ENCODE measurements at places on chromosomes 4 and X.

DNA sequence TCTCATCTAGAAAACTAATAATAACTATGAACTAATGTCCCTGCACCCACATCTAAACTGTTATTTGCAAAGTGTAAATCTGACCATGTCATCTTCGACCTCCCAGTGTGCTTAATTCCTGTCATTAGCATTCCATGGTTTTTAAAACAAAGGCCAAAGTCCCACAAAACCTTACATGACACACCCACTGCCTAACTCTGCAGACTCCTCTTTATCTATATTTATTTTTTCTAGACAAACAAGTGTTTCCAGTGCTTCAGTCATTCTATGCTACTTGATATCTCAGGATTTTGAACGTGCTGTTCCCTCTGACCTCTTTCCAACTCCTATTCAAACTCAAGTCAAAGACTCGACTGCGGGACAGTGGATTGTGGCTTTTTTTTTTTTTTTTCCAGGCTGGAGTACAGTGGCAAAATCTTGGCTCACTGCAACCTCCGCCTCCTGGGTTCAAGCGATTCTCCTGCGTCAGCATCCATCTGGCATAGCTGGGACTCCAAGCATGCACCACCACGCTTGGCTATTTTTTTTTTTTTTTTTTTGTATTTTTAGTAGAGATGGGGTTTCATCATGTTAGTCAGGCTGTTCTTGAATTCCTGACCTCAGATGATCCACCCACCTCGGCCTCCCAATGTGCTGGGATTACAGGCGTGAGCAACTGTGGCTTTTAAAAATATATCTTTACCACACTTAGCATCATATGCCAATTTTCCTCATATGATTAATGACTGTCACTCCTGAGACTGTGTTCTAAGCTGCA, 1511.0 kb downstream of the ARAP2 start:
- no peak for DNase-seq

DNA sequence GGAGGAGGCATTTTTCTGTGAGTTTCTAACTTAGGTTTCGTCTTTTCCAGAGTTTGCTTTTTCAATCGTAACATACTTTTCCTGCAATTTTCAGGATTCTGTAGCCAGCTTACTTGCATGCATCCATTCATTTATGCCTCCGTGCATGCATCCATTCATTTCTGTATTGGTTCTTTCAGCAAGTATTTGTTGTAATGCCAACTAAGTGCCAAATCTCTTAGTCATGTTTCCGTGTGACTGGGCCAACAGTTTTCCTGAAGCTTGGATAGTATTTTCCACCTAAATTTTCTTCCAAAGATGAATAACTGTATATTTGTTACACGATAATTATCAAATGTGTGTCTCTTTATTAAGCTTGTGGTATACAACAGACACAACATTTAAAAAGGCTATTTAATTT, 41.5 kb downstream of the CBLL2 start:
- DNase-seq: no peak

DNA sequence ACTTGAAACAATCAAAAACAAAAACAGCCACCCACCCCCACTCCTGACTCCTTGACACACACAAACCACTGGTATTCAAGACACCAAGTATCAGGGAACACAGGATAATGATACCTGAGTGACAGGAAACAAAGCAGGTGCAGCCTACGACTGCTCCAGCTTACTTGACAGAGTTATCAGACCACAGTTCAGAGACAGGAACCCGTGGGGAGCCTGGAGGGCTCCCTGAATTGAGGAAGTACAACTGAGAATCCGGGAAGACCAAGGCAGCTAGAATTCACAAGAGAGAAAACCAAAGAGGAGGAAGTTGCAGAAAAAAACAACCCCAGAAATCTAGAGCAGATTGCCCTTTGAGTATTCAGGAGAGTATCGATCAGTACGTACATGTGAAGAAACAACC, 20.5 kb downstream of the COMMD8 start:
- no peak for DNase-seq

GRCh38 chr4:74670583-74670982, 123.7 kb downstream of the BTC start:
- DNase-seq: no peak

DNA sequence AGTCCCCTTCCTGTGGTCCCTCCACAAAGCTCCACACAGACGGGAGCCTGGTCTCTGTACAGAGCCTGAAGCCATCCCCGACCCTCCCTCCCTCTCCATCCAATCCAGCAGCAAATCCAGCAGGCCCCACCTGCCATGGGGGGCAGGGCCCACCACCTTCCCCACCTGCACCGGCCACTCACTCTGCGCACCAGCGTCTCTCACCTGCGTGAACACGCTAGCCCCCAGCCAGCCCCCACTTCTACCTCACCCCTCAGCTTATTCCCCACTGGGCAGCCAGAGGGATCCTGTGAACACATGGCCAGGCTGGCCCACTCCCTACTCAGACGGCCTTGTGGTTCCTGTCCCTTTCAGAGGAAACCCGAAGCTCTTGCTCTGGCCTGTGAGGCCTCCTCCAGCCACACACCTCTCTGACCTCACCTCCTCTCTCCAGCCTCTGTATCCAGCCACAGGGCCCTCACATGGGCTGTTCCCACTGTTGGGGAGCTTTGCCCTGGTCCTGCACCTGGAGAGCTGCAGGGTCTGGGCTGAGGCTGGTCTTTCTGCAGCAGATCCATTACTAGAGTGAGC, 70.9 kb downstream of the WFS1 start:
- no peak for DNase-seq

- no peak for DNase-seq
Measured at GRCh38 chr4:165922747-165923146, 49.7 kb downstream of the TLL1 start.

GRCh38 chrX:81316163-81316562, 114.3 kb downstream of the SH3BGRL start:
- DNase-seq: no peak

DNA sequence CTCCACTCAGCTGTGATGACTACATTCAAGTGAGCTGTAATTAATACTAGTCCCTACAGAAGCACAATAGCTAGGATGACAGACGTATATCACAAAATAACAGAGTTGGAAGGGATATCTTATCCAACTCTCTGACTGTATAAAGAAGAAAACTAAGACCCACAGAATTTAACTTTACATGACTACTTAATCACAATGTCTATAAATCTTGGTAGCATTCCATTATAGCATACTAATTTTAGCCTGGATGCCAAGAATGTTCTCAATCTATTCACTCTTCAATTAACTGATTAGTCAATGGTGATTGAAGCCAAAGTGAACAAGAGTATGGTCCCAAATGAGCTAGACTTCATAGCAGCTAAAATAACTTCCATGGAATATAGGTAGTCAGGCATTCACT, 31.2 kb downstream of the RPS6KA6 start:
- DNase-seq: no peak

- no peak for DNase-seq
Measured at GRCh38 chr4:78095081-78095480, 38.0 kb downstream of the FRAS1 start.

DNA sequence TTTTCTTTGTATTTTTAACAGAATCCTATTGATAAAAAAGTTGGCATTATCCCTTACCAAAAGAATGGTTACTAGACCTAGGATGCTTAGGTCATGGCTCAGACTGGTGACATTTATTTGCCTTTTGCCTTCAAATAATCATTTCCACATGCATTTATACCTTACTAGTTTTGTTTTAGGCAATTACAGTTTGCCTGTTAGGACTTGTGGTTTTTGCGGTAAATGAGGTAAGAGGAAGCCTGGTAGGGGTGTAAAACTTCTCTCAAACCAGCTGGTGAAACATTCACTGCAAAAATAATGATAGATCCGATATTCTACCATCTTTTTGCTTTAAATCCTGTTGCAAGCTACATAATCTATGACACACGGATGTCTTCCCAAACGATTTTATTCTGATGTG, 12.1 kb downstream of the LAMP2 start:
- DNase-seq: no peak

DNA sequence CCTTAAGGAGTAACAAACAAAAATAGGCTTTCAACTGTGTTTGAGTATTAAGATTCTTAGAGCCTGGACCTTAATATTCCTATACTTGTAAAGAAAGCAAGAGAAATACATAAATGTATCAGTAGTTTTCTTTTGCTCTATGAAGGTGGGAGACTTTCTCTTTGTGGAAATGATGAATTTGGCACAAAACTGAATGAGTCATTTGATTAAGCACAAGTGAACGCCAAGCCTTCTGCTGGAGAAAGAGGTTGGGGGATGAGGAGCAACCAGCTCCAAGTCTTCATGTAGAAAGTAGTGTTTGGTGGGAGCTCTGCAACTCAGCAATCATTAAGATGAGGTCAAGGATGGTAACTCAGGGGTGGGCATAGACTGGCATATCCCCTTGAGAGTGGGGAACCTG, 49.6 kb downstream of the MEPE start:
- DNase-seq: no peak
